ENCODE measurements at places on chromosomes 6 and 20. TPM values are rescaled to one million over a fixed set of nuclear protein-coding genes. Genes with fewer than 3 reads are reported as not detected.

The LY6G6D gene
- not detected for total RNA-seq

- no peak for DNase-seq
Measured at GRCh38 chr6:146422789-146423375, 120.8 kb upstream of the RAB32 start.

DNA sequence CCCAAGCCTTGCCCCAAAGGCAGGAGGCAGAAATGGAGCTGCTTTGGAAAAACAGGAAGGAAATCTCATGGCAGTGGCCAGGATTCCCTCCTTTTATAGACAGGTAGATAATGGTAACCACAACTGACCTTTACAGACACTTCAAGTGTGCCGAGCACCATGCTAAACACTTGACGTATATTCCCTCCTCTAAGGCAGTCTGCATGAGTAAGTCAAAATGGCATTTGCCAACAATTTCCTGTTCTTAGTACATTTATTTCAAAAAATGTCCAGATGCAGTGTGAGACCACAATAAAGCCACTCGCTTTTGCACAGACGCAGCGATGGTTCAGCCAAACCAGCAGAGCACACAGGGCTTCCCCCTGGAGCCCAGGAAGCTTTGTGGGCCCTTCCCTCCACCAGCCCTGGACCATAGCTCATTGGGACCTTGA, 16.5 kb upstream of the GPR6 start:
- DNase-seq = no peak

The MACROD2 gene
- total RNA-seq = not detected

The CD83 gene
- 10.5 TPM for total RNA-seq

The POU5F1 gene
- 0.22 TPM for total RNA-seq

- peak; percentile 39 for DNase-seq
Measured at GRCh38 chr20:37346535-37347346, 801 bp downstream of the SRC start.

All from activated naive CD8-positive, alpha-beta T cell treated with anti-CD3 and anti-CD28 coated beads, Interleukin-2, amount 10 ng/mL, durations not matched to agents 7 days and 5 days (primary cell).